Large intestine (tissue), 12 donors: ENCODE measurements at places on chromosomes 11 and 22. TPM values are rescaled to one million over a fixed set of nuclear protein-coding genes. Genes with fewer than 3 reads are reported as not detected.

DNA sequence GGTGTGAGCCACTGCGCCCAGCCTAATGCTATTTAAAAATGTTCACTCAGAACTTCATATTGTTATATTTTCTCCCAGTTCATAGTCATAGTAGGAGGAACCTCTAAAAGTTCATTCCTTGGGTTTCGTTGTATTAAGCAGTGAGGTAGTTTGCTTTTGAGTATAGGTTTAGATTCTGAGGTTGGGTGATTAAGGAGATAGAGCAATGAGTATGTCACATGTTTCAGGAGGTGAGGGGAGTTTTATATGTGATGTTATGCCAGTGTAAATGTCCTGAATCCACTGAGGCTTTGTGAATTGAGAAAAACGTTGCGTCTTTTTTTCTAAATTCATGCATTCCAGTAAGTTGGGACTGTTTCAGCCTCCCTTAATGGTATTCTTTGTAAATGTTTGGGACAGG is 4.2 kb downstream of the UBE2L3 start:
- DNase-seq = no peak

GRCh38 chr11:44008698-44009097 is 39.1 kb upstream of the ACCSL start:
- no peak for DNase-seq

DNA sequence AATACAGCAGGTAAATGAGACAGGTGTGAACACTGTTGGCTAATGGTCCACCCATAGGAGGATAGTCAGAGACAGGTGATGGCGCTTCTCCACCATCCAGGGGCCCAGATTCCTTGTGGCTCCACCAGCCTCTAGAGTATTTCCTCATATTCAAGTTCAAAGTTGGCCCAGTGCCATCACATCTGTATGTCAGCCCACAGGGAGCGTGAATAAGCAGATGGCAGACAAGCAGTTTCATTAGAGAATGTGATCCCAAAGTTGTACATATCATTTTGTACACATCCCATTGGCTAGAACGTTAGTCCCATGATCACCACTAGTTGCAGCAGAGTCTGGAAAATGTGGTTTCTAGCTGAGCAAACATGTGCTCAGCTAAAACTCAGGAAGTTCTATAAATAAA is 11.0 kb upstream of the CWF19L2 start:
- DNase-seq = no peak

- no peak for DNase-seq
Observed at GRCh38 chr22:46501701-46502100, 35.7 kb downstream of the CELSR1 start.

Gene YAP1
- polyA plus RNA-seq = 74.3 TPM

GRCh38 chr11:134489728-134490127 is 77.7 kb upstream of the B3GAT1 start:
- DNase-seq = no peak

- no peak for DNase-seq
Observed at GRCh38 chr11:114277637-114278341, 18.4 kb upstream of the NNMT start.

DNA sequence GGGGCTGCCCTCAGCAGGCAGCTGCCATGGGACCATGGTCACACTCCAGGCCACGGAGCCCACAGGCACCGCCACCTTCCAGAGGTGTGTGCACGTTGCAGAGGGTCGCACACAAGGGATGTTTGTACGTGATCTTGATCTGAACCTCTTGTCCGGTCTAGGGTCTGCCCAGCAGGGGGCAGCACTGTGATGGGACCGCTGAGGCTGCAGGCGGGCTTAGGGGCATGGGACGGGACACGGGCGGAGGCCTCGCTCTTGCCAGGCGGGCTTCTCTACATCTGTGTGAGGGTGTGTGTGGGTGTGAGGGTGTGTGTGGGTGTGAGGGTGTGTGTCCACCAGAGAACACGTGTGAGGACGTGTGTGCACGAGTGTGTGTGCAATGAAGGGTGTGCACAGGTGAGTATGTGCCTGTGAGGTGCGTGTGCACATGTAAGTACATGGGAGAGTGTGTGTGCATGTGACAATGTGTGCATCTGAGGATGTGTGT is 52.4 kb downstream of the CACNA1I start:
- DNase-seq = peak; percentile 31

DNA sequence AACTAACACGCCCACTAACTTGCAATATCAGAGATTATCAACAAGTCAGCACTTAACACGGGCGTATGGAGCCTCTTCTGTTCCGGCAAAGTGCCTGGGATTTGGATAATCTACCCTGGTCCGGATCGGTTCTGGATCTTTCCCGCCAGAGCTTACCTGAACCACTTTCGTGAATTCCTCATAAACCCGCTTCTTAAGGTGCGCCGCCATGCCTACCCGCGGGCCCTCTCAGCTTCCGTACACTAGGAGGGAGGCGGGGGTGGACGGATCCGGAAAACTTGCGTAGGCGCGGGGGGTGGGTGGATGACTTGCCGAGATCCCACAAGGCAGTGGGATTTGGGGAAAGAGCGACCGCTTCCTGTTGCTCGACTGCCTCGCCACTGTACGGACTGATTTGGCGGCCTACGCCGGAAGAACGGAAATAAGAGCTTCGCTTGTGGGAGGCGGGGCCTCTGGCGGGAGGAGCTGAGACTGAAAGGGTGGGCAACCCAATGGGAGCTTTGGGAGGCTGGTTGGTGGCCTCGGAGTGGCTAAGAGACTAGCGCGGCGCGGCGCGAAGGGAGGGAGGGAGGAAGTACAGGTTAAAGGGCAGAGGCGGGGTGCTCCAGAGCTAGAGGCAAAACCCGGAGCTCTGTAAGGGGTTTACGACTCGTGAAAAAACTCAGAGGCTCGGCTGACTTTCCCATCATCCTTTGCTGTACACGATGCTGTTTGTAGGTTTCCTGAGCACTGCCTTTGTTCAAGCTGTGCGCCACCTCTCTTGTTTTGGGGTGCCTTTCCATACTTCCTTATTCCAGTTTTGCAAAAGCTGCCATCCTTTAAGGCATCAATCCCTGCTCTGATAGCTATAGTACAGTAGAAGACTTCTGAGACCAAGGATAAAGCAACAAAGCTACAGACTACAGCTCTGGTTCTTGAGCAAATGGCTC is at the start of gene INTS4:
TSS of gene INTS4 (minus strand) at position 235 of the 929 bp plus-strand sequence. CDS start at position 210, 25 bp downstream.
- peak; percentile 100 for DNase-seq

DNA sequence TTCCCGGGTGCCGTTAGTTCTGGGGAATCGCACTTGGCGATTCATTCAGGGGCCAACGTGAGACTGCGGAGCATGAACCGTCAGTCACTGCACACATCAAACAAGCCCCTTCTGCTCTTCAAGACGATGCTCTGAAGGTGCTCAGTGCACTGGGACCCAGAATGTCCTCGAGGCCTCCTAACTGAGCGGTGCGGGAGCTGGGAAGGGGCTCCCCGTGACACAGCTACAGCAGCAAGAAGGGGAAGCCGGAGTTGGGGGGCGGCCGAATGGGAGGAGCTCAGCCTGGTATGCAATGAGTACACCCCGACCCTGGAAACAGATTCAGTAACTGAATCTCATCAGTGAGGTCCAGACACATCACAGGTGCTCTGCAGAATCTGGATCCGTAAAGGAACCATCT is 150.8 kb downstream of the SHANK2 start:
- no peak for DNase-seq

GRCh38 chr22:19962909-19963806 is 21.5 kb upstream of the TXNRD2 start:
- DNase-seq = peak; percentile 97

DNA sequence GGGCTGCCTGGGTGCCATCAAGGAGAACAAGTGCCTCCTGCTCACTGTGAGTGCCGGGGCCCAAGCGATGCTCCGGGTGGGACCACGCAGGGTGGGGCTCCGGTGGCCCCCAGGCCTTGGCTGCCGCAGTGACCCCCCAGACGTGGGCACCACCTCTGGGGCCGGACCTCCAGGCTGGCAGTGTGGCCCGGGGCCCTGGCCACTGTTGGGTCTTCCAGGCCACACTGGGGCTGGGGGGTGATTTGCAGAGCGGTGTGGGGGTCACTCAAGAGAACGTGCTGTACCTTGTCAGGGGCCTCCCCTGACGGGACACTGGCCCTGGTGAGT is 20.0 kb downstream of the TSPAN4 start:
- DNase-seq = no peak

DNA sequence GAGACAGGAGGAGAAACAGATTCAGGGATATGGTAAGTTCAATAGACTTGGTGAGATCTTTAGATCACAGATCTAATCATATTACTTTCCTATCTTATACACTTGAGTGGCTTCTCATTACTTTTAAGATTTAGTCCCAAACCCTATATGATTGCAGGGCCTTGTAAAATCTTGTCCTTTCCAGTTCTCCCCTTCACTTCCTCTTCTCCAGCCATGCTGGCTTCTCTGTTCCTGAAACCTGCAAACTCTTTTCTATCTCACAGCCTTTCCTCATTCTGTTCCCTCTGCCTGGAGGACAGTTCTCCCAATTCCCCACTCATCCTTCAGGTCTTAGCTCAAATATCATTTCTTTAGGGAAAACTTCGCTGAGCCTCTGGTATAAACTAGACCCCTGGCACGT is 65.9 kb upstream of the BIRC3 start:
- no peak for DNase-seq

DNA sequence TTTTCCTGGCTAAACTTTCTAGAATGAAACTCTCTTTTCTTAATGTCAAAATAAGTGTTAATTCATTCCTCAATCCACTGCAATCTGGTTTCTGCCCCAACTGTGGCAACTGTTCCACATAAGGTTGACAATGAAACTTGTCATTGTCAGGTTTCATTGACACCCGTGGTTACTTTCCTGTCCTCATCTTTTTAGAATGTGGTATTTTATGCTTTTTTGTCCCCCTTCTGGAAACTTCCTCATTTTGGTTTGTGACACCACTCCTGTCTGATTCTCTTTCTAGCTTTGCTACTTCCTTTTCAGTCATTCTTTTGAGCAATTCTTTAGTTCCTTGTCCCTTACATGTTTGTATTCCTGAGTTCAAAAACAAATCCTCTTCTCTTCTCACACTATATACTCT is 7.5 kb upstream of the PDE3B start:
- no peak for DNase-seq

Gene KRTAP5-7
- polyA plus RNA-seq = 0.16 TPM

Gene MPST
- 134 TPM for polyA plus RNA-seq

DNA sequence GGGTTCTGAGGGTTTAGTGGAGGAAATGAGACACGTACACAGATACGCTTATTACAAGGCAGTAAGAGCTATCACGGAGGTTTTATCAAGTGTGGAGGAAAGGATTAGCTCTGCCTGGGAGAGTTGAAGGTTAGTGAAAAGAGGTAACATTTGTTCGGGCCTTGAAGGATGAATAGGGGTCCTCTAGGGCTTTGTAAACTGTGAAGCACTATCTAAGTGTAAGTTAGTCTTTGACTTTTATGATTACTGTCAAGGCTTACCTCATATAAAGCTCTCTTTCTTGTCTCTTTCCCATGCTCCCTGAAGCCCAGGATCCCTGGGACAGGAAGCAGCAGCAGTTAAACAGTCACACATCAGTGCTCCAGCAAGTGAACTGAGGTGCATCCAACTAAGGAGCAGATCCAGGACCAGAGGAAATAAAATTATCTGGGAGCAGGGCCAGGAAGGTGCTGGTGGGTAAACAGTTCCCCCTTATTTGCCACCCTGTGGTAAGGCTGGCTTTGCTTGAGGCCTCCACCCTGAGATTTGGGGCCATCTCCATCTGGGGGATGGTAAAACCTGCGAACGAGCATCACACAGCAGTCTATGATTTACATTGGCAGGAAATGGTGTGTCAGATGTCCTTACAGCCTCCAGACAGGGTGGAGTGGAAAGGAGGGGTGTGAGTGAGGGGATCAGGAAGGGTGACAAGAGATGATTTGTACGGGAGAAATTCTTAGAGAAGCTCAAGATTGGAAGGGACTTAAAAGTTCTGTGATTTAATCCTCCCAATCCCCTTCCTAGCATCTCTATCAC is 27.2 kb downstream of the GVQW3 start:
- no peak for DNase-seq

Gene APOC3
- 1,751 TPM for polyA plus RNA-seq

Gene FGF4
- 0.03 TPM for polyA plus RNA-seq

Gene DAGLA
- polyA plus RNA-seq = 12.0 TPM

Gene SLC17A6
- polyA plus RNA-seq = not detected

DNA sequence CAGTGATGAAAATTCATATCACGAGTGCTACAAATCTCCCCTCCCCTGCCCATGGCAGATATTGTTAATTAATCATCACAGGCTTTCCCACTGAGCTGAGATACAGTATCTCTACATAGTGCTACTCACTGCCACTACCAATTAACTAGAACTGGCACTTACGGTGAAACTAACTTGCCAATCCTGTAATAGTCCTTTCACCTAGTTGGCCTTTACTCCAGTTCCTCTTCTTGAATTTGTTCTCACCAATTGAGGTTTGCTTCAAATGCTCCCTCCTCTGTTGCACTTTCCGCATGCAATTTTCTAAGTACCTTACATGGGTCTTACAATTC is 11.9 kb upstream of the PRRG4 start:
- DNase-seq = no peak

- DNase-seq = no peak
Observed at GRCh38 chr11:118923721-118924587, 1.8 kb downstream of the BCL9L start.

- DNase-seq = no peak
Observed at GRCh38 chr22:25987948-25988347, 181.3 kb upstream of the SEZ6L start.

DNA sequence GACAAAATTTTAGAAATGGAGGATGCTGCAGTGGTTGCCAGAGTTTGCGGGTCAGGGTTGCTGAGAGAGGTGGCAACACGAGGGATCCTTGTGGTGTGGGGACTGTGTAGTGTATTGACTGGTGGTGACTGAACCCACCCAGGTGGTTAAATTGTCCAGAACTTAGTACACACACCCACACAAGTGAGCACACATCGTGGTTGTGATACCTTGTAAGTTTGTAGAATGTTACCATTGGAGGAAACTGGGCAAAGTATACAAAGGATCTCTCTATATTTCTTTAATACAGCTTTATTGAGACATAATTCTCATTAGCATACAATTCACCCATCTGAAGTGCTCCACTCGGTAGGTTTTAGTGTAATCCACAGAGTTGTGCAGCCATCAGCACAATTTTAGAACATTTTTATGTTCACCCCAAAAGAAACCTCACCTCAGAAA is 56.1 kb downstream of the MED15 start:
- no peak for DNase-seq

DNA sequence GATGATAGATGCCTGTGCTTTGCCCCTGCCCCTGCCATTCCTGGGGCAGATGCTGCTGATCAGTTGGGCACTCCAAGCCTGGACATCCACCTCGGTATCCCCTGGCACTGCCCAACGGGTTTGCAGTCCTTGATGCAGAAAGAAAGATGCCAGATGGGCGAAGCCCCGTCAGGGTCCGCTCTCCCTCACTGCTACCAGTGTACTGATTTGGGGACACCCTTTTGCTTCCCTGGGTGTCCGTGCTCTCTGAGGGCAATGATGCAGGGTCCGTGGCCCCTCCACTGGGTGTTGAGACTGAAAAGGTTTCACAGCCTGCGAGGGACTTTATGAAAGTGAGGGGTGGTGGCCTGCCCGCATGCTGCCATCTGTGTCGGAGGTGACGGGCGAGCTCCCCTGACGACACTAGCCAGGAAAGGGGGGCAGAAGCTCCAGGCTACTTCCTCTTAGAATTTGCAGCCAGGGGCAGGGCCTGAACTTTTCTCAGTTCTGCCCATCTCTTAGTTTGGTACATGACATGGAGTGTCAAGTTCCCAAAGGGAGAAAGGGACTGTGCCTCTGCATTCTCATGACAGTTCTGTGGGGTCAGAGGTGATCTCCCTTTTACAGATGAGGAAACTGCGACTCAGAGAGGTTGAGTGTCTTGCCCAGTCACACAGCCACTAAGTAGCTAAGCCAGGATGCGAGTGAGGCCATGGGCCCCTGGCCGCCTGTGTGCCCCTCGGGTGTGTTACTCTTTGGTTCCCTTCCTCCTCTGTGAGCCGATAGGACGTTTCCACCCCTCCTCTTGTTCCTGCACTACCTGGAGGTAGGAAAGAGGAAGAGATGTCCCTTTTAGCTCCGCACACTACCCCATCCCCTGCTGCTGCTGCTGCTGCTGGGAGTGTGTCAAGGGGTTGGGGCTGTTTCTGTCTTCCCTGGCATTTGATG is 96.6 kb downstream of the BCR start:
- DNase-seq = no peak
